HCT116 (cell line): ENCODE measurements at places on chromosomes 1 and 21.

DNA sequence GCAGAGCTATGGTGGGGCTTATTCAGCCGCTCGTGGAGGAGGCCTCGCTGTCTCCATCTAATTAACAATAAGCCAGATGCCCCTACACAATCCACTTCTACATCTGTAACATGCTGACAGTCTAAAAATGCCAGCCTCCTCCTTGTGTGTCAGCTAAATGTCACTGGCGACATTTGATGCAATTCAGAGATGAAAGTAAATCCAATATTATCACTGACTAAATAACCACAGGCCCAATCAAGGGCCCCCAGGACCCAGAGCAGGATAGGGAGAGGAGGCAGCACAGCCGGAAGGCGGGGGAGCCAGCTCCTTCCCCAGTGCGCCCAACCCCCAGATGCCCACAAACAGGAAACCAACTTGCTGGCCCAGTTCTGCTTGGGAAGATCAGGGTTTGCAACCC is 76.6 kb downstream of the DMRTA2 start:
- no peak for DNase-seq

GRCh38 chr21:46065215-46065913 is 32.5 kb upstream of the COL6A2 start:
- no peak for DNase-seq

DNA sequence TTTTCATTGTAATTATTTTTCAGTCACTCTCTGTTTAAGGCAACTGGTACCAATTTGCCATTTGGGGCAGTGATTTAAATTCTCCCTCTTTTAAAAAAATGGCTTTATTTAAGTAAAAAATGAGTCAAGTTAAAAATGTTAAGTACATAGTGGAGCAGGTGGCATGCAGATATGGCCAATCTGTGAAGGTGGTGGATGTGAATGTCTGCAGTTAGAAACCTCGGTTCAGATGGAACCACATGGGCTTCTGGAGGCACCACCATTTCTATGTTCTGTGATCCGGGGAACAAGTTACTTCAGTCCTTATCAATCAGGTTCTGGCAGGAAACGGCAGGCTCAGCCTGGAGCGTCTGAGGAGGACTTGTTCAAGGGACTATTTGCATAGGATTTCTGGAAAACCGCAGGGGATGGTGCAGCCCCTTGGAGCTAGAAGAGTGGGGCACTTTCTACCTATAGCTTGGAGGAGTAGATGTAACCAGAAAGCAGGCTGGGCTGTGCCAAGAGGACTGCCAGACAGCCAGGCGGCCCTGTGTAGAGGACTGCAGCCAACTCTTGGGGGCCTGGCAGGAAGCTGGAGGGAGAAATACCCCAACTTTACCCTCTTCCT is 12.3 kb downstream of the IGSF21 start:
- DNase-seq: no peak

DNA sequence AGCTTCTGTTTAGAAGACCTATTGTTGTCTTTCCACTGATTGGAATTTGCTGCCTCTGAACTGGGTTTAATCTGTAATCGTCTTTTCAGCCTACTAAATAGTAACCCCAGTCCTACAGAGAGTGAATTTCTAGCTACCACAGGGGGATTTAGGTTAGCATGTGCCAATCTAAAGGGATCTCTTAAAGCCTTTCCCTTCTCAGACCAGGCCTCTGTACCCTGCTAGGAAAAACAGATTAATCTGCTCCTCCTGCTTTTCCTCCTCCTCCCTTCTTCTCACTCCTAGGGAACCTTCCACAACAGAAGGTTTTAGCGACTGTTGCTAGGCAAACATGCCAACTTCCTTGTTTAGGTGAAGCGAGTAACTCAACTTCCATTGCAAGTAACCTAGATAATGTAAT is 1.3 kb upstream of the RC3H1 start:
- DNase-seq: peak; percentile 50

GRCh38 chr21:44764319-44765230 is 37.0 kb downstream of the UBE2G2 start:
- no peak for DNase-seq

GRCh38 chr1:193417403-193417802 is 231.0 kb upstream of the B3GALT2 start:
- DNase-seq: no peak

- DNase-seq: no peak
These were observed 16.2 kb upstream of the RNPC3 start for GRCh38 chr1:103509250-103509649.

GRCh38 chr1:110184446-110184845 is 25.7 kb upstream of the KCNC4 start:
- no peak for DNase-seq

DNA sequence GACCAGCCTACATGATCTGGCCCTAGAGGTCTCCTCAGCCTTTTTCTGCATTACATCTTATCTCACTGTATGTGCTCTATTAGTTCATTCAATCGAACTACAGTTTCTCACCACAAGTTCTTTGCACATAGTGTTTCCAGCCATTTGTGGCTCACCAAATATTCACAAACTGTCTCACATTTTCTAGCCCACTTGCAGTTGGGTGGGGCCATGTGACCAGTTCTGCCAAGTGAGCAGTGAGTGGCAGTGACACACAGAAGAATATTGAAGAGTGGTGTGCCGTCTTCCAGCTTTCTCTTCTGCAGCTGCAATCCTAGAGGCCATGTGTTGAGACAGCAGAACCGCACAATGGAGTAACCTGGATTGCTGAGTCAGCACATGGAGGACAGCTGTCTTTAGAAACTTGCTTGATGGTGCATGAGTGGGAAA is 103.2 kb upstream of the ZNF644 start:
- no peak for DNase-seq

DNA sequence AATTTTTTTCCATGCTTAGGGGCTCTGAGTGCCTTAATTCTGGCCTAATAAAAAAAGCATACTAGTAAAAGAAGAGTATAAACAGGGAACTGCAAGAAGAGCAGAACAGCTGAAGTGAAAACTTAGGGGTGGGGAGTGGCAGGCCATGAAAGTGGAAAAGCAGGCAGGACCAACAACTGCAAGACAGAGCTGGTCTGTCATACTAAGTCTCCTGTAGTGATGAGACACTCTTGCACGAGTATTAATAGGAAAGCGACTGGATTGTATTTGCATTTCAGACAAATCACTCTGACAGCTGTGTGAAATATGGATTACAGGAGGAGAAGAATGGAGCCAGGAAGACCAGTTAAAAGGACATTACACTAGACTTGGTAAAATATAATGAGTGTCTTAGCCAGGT is 449.9 kb downstream of the NUF2 start:
- no peak for DNase-seq

GRCh38 chr1:167545349-167545748 is 8.2 kb downstream of the CREG1 start:
- no peak for DNase-seq

DNA sequence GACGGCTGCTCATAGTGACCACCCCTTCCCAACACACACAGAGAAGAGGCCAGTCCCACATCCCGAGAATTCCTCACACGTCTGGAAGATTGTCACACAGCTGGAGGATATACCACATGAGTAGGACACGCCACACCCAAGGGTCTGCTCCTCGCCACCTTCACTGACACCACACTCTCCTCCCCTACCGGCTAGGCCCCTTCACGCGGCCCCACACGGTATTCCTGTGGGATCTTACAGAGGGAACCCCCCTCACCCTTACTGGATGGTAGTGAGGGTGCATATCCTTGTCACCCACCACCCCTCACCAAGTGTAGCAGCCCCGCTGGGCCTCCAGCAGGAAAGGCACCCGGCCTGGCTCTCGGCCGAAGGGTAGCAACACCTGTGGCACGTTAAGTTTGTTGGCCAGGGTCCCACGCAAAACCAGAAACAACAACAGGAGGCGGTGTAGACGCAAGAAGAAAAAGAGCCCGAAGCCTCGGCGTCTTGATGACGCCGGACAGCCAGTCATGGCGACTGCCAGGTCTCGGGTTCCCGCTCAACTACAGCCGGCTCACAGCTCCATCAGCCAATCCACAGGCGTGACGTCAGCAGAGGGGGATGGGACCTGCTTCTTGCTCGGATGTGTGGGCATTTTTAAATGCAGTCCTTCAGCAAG is at the start of gene NUP210L:
Gene NUP210L, minus strand, starts transcription at position 540 of the 658 bp plus-strand sequence.
- DNase-seq: no peak

- DNase-seq: no peak
These were observed 176.3 kb upstream of the NFIA start for GRCh38 chr1:60906039-60906438.

- DNase-seq: no peak
These were observed 216.9 kb upstream of the SAMSN1 start for GRCh38 chr21:14762734-14763694.

DNA sequence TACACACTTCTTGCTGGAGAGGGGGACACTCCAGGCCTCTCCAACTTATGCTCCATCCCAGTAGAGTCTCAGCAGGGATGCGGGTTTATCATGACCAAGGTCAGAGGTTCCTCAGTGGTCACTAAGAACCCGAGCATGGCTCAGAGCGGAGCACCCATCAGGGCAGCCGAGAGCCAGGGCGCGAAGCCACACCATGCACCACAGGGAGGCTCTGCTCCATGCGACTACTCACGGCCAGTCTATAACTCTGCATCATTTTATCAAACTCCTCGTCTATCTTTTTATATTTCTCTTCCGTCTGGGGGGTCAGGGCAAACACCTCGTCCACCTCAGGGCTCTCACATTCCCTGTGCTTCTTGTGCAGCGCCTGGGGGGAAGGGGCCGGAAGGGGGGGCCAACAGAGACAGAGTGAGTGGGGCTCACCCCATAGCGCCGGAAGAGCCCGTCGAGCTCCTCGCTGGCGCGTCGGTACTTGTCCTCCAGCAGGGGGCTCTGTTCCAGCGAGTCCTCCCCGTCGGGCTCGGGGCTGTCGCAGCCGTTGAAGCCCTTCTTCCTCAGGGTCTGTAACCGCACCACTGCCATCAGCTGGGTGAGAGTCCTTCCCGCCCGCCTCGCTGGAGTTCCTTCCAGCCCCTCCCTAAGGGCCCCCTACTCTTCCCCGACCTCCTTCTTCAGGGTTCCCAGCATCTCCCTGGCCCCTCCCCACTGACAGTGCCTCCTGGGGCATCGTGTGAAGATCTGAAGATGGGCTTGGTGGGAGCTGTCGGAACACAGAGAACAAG is 20.0 kb downstream of the MEF2D start:
- no peak for DNase-seq
